ENCODE measurements at places on chromosomes 7 and 10.

DNA sequence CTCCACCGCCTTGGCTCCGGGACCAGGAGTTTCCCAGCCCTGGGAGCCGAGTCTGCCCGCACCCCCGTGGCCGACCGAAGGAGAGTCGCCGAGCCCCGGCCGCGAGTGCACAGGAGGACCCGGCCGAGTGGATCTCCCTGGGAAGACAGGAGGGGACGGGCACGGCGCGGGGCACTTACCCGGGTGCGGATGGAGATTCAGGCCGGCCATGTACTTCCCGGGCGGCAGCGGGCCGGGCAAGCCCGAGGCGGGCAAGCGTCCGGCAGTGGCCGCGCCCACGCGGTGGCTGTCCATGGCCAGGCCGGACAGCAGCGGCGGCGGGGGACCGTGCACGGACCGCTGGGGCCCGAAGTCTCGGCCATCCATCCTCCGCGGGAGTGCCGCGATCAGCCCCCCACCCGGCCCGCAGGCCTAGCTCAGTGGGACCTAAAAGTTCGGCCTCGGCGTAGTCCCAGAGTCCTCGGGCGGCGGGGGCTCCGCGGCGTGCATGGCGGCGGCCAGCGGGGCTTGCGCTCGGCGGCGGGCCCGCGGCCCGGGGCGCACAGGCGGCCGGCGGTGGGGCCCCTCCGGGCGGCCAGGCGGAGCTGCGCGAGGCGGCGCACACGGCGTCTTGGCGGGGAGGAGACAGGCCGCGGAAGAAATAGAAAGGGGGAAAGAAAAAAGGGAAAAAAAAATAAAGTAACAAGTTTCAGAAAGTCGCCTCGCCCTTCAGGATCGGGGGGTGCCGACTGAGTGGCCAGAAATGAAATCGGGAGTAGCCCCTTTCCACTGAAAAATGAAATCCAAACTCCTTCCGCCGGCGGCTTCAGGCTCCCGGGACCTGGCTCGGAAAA lies 2.5 kb downstream of the TNRC18 start:
- DNase-seq, result no peak

DNA sequence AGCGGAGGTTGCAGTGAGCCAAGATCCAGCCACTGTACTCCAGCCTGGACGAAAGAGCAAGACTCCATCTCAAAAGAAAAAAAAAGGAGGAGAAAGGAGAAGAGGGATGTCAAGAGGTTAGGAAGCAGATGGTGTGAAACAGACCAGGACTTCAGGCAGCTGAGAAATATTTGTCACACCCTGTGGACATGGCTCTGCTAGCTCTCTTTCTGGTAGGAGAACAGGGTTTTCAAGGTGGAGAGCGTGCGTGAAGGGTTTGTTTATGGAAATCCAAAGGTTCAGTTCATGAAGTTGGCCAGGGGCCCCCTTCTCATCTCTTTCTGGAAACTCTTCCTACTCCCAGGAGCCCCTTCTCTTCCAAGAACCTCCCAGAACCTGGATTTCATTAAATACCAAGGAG lies 110.8 kb upstream of the GALNT17 start:
- no peak for DNase-seq

GRCh38 chr10:125778556-125778955 lies 2.9 kb upstream of the MMP21 start:
- DNase-seq, result no peak

DNA sequence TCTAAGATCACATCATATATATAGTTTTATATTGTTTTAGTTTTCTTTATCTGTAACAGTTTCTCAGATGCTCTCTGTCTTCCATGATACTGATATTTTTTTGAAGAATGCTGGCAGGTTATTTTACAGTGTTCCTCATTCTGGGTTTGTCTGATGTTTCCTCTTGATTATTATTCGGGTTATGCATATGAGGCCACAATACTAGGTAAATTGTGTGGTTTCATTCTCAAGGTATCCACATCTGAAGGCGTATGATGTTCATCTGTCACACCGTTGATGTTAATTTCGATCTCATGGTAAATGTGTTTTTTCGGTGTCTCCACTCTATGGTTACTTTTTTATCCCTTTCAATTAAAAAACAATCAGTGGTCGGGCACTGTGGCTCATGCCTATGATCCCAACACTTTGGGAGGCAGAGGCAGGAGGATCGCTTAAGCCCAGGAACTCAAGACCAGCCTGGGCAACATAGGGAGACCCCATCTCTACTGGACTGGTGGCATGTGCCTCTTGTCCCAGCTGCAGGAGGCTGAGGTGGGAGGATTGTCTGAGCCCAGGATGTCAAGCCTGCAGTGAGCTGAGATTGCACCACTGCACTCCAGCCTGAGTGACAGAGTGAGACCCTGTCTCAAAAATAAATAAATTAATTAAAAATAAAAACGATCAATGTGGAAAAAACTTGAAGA lies 108.9 kb downstream of the TPST1 start:
- DNase-seq, result no peak

DNA sequence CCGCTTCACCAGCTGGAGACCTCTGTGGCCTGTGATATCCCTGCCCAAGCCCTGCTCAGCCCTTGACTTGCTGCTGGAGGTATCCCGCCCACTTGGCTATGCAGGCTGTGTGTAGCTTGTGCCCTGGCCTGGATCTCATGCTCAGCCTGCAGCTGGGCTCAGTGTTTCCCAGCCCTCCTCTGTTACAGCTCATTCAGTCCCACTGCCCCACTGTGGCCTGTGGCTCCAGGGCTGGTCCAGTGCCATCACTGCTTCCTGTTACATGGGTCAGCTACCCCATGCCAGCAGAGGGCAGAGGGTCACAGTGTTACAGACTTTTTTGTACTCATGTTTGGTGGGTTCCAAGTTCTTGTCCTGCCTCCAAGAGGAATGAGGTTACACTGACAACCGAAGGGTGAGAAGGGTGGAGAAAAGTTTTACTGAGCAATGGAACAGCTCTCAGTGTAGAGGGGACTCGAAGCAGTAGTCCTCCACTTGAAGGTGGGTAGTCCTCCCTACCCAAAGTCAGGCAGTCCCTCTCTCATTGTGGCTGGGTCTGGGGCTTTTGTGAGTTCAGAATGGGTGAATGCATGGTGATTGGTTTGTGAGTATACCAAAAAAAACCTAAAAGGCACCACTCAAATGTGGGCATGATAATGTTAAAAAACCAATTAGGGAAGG lies 100.4 kb downstream of the ANKRD7 start:
- DNase-seq, result no peak

DNA sequence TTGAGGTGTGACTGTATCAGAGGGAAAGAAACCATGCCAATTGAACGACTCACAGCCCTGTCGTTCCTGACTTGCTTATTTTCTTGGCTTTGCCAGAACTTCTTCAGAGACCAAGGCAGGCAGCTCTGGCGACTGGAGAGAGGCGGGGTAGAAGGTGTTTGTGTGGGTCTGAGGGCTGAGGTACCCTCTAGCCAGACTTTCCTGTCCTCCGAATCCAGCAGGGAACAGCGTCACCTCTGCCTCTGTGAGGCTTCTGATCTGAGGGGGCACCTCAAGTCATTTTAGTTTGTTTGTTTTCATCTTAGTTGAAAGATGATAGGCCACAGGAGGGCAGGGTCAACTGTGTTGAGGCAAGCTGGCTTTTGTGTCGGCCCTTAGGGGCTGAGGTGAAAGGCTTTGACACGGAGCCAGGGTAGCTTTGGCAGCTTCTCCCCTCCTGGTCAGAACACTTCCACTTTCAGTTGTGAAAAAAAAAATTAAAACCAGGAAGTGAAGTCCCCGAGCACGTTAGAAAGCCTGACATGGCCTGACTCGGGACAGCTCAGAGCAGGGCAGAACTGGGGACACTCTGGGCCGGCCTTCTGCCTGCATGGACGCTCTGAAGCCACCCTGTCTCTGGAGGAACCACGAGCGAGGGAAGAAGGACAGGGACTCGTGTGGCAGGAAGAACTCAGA lies 1.9 kb downstream of the ACSL5 start:
- no peak for DNase-seq

DNA sequence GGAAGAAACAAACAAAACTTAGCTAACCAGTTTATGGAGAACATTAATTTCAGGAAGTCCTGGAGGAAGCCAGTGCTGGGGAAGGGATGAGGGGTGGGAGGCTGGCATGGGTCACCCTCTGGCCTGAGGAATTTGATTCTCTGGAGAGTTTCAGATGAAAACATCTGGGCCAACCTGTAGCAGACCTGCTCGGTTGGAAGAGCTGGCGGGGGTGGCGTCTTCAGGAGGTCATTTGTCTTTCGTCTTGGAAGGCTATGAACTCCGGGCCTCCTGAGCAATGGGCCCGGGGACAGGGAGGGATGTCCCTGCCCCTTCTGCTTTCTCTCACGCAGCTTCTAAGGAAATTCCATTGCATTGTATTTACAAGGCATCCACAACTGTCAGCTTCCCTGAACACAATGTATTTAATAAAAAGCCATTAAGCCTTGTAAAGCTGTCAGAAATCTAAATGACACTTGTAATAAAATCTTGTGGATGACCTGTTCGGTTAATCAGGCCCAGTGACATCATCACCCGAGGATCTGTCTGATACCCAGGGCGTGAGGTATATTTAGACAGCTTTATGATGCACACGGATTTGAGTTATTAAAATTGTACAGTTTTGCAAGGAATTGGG lies 250.5 kb downstream of the RAB11FIP2 start:
- DNase-seq, result no peak

DNA sequence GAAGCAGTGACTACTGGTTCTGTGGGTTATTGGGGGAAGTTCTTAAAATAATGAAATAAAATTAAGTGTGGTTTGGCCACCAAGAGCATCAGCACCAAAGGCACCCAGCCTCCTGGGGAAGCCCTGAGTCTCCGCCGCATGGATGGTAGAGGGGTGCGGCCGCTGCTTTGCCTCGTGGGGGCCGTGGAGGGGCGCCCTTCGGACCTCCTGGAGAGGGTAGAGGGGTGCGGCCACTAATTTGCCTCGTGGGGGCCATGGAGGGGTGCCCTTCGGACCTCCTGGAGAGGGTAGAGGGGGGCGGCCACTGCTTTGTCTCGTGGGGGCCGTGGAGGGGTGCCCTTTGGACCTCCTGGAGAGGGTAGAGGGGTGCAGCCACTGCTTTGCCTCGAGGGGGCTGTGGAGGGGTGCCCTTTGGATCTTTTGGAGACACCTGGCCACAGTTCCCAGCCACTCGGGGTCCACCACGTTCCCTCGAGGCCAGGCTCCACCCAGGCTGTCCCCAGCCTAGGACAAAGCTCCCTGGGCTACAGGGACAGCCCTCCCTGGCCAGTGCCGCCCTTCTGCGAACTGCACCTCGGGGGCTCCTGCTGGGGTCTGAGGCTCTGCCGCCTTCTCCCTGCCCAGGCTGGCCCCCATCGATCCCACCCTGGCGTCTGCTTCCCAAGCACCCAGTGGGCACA lies 535.1 kb downstream of the PTPRN2 start:
- DNase-seq, result no peak

DNA sequence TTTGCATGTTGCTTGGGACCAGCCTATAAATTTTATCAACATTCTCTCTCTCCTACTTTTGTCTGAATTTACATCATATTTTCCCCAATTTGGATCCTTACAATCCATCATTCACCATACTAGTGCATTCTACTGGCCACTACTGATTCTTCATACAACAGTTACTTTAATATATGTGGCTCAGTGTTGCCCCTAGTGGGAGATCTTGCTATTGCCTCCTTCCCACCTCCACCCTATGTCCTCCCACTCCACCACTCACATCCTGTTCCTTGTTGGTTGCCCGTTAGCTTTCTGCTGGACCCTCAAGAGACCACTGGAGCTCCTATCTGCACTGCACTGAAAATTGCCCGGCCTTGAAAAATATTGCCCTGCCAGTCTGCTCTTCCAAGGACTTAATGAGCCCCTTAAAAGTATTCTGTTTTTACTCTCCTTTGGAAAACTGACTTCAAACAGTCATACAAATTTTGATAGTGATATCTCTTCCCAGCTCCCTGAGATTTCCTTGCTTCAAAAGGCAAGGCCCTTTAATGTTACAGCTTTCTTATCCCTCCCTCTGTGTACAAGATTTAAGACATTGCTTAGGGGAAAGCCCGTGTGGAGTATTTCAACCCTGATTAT lies 243.2 kb upstream of the TMEM229A start:
- DNase-seq, result peak; percentile 90

- DNase-seq, result no peak
Observed at GRCh38 chr7:15543256-15543655, 18.6 kb downstream of the AGMO start.

All from SK-MEL-5 (cell line).